ENCODE measurements at places on chromosomes 7 and 10.

GRCh38 chr7:37315772-37316715 lies 132.6 kb downstream of the ELMO1 start:
- DNase-seq, result no peak

DNA sequence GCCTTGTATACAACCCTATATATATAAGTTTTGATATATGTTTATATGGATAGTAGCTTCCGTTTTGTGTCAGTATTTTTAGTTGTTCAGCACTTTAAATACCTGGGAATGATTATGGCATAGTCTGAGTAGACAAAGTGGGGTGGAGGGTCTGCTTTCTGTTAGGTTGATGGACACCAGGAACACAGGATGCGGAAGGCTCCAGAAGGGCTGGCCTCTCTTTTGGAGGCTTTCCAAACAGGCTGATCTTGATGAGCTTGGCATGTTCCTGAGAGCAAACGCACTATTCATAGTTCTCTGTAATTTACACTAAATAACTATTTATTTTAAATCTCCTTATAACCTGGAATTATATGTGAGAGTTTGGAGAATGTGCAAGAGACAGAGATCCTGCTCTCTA lies 12.7 kb downstream of the AKR1E2 start:
- no peak for DNase-seq

DNA sequence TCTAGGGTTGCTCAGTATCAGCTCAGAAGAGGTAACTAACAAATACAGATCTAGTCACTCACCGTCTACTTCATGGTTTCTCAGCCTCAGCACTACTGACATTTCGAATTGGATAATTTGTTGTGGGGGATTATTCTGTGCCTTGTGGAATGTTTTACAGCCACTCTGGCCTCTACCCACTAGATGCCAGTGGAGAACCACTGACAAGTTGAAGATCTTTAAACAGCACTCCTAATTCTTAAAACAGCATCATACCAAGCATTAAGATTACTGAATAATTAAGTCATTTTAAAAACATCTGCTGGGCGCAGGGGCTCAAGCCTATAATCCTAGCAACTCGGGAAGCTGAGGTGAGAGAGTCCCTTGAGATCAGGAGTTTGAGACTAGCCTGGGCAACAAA lies 82.6 kb downstream of the UPF2 start:
- no peak for DNase-seq

DNA sequence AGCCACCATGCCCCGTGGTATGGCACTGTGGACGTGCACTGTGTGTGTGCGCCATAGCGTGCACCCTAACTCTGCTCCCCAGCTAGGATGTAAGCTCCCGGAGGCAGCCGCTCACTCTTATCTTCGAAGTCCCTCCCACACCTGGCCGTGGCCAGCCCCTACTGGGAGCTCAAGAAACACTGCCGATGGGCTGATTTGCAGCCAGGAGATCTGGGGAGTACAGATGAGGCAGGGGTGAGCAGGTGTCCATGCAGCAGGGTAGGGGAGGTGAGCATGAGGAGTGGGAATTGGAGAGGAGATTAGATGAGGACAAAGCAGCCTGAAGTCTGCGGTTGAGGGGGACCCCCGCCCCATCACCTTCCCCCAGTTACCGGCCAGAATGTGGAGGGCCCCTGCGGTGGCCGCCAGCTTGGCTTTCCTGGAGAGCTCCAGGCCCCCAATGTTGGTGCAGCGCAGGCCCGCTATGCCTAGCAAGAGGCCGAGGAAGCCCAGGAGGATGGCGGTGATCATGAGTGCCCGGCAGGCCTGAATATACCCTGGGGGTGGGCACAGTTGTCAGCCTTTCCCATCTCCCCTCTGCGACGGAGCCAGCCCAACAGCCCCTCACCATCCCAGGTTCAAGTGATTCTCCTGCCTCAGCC lies 3.6 kb downstream of the CLDN15 start:
- no peak for DNase-seq

DNA sequence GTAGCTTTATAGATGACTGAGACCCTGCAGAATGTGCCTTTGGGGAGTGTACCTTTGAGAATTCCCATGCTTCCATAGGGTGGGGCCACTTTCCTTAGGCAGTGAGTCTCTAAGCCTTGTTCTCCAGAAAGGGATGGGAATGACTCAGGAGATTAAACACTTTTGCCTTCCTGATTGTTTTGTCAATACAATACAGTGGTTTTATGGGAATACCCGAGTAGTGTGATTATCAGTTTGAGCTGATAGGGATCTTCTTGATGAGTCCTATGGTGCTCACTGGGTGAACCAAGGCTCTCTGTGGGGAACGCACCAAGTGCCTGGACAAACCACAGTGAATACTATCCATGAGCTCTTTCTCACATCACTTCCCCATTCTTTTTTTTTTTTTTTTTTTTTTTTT lies 6.3 kb downstream of the MYOF start:
- no peak for DNase-seq

DNA sequence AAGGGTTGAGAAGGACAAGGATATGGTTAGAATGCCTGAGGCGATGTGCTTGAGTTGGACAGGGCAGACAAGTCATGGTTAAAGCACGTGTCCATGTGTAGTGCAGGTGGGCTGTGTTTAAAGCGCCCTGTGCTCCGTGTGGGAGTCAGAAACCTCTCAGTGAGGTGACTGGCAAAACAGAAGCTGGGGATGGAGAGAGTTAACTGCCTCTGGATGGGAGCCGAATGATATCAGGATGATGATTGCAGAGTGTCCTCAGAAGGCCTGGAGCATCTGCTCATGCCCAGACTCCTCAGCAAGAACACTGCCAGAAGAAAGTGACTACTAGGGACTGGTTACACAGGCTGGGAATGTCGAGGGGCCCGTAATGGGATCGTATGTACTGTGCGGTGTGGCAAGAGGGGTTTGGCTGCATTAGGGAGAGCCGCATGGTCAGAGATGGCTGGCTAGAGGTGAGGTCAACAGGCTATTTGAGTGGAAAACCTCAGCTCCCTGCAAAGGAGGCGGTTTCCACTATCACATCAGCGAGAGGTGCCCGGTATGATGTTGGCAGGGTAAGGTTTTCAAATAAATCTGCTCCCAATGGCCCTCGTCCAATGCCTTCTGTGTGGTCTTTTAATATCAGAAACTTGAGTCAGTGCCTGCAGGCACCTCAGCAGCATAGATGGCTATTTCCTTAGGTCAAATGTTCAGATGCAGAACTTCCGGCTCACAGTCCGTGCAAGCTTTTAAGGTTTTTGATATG lies 26.1 kb upstream of the MRC1 start:
- no peak for DNase-seq

GRCh38 chr7:146826329-146826728 lies 709.7 kb downstream of the CNTNAP2 start:
- no peak for DNase-seq

DNA sequence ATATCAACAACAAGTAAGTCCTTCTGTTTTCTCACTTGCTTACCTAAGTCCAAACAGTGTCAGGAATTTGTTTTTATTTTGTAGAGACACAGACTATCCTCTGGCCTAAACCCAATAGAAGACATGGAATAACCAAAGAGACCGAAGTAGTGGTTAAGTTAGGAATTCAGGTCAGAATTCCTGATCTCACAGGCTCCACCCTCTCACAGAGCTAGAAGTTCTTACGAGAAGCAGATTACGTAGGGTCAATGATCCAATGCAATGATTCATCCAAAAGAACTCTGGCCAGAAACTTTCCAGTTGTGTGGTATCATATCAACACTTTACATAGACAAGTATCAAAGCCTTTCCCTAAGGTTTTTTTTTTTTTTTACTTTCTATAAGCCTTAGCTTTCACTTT lies 73.8 kb downstream of the IQUB start:
- no peak for DNase-seq

- DNase-seq, result peak; percentile 81
Measured at GRCh38 chr7:142853739-142854371, 1.0 kb upstream of the EPHB6 start.

DNA sequence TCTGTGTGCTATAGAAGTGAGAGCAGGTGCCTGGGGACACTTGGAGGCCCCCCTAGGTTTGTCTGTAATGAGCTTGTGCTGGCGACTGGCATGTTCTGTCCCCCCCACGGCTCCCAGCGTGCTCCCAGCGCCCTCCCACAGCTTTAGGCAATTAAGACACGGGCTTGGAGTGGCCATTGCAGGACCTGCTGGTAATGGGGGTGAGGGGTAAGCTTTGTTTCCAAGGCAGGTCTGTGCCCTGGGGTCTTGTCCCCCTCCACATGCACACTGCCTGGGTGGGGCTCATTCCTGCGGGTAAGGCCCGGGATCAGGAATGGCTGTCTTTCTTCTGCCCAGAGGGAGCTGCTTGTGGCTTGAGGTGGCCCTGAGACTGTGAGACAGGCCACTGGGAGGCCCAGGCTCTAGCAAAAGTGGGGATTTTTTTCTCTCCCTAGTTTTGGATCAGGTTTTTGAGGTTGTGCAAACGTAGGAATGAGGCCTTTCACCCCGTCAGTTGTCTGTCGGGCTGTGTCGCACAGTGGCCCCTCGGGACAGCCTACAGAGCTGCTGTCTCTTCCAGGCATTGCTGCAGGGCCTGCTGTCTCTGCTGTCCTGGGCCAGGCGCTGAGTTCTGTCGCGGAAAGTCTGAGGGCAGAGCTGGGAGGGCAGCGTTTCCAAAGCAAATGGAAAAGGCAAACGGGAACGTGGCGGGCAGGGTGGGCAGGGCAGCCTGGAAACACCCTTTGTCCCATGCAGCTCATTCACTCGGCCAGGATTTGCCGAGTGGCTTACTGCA lies 107.4 kb downstream of the LHPP start:
- DNase-seq, result no peak

- no peak for DNase-seq
Measured at GRCh38 chr7:77944183-77945182, 145.9 kb downstream of the PHTF2 start.

DNA sequence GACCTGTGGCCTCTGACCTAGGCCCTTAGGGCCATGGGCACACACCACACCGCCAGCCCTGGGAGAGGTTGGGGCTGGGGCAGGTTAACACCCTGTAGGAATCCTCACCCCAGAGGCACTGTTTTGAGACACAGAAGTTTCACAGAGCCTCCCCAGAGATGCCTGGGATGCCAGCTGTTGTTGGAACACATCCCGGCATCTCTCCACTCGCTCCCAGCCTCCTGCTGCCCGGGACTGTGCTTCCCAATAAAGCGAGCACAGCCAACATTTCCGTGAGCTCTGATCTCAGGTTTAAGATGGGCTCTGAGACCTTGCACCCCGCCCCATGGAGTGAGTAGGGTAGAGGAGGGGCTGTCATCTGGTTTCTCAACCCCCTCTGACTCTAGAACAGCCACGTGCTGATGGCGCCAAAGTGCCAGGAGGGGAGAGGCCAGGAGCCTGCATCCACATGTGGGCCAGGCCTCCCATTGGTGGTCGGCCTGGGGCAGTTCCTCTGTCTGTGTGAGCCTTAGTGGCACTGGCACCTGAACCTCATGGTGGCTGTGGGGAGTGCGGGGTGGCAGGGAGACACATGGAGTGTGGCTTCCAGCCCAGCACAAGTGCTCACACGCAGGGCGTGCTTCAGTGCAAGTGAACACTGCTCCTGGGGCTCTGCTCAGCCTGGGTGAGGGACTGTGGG lies 54.7 kb downstream of the RASGEF1A start:
- DNase-seq, result peak; percentile 16

DNA sequence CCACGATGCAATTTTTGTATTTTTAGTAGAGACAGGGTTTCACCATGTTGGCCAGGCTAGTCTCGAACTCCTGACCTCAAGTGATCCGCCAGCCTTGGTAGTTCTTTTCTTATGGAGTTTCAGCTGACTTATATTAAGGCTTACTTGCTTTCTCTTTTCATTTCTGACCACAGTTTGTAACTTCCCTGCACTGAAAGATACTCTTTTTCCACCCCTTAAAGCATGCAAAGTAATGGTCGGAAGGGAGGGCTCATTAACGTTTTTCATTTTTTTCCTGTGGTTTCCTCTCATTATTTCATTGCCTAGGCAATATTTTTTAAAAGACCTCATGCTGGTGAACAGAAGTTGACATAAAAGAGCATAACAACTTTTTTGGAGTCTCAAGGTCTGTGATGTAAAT lies 27.0 kb downstream of the ADRB1 start:
- DNase-seq, result no peak

DNA sequence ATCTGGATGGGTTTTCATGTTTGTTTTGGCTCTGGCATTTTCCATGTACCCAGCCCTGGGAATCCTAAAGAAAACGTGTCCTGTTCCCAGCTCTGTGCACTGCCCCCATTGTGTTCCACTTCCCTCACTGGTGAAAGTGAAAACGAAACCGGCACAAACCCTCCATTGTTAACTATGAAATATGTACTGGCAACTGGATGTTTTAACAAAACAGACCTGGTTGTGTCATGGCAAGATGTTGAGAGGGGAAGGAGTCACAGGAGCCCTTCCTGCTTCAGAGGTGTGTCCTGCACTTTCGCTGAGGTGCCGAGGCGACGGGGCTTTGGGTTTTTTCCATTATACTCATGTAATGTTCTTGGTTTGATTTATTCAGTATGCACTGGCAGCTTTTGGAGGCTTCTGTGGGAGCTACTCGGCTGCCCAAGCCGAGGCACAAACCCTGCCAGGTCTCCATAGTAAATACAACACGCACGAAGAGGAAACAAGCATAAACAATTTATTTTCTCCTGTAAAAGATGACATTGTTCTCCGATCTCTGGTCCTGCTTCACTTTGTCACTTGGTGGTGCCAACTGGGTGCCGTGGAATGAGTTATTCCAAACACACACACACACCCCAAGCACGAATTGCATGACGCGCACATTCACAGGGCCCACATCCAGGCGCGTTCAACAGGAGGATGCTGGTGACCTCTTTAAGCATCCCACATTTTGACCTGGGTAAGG lies 118.2 kb downstream of the CDK6 start:
- DNase-seq, result peak; percentile 77

- no peak for DNase-seq
Measured at GRCh38 chr10:18501198-18501597, 150.2 kb downstream of the NSUN6 start.

DNA sequence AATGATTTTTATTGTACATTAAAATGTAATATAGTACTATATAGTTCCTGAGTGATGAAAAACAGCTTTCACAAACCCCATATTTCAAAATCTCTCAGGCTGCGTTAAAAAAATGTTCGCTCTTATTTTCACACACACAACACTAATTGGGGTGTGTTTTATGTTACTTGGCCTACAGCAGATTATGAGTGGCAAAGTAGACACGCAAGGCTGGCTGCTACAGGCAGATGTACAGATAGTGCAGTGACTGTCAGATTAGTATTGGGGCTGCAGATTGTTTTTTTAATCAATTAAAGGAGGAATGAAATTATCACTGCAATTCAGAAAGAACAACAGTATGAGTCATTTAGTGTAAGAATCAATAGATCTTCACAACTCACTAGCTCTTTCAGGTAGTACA lies 65.2 kb upstream of the ICA1 start:
- DNase-seq, result no peak

DNA sequence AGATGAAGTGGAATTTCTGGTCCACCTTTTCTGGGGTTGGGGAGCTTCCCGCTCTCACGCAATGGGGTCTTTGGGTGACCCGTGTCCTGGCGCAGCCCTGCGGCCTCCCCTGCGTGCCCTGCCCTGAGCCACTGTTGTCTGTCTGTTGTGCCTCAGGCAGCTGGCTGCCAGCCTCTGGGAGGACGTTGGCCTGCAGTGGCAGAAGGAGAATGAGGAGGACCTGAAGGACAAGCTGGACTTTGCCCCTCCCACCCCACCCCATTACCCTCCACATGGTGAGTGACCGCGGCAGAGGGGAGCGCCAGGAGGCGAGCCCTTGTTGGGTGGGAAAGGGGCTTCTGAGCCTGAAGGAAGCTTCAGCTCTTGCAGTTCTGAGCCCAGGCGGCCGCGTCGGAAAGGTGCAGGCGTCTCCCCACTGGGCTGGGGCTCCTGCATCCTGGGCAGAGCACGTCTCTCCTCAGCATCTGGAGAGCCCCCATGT lies 14.2 kb upstream of the PRKAR1B start:
- no peak for DNase-seq

All from activated naive CD4-positive, alpha-beta T cell treated with anti-CD3 and anti-CD28 coated beads, Interleukin-2, amount 10 ng/mL, durations not matched to agents 7 days and 5 days (primary cell).